ENCODE measurements at places on chromosomes 4 and X.

- no peak for DNase-seq
These were observed 123.9 kb downstream of the NAA11 start for GRCh38 chr4:79201971-79202370.

- DNase-seq: no peak
These were observed 738.2 kb downstream of the ARAP2 start for GRCh38 chr4:35506161-35506560.

- no peak for DNase-seq
These were observed 2.0 kb upstream of the PROM1 start for GRCh38 chr4:16085822-16086221.

DNA sequence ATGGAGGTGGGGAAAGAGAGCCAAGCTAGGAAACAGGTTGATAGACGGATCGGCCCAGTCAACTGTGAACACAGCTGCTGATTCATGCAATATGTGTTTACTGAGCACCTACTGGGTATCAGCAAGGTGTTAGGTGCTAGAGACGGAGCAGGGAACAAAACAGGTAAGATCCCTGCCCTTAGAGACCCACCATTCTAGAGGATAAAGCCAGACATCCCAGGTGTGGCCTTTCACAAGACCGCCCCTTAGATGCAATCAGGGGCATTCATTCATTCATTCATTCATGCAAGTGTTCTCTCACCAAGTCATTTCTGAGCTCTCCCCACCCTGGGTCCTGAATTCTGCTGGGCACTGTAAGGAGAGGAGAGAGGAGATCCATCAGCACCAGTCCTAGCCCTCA, 20.2 kb upstream of the MTM1 start:
- DNase-seq: no peak

DNA sequence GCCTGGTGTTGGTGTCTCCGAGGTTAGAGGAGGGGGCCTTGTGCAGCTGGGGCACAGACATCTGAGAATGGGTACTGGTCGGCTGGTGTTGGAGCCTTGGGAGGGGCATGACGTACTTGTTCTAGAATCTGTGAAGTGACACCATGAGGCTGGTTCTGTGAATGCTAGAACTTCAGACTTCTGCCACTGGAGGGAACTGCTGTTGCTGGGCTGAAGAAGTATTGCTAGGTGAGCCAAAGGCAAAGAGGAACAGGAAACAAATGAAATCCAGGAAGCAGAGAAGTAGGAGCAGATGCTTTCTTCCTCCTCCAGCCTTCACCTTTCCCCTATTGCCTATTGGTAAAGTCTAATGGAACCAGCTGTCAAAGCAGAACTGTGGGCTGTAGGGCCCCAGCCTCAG, 120.9 kb upstream of the DDIT4L start:
- DNase-seq: peak; percentile 39

DNA sequence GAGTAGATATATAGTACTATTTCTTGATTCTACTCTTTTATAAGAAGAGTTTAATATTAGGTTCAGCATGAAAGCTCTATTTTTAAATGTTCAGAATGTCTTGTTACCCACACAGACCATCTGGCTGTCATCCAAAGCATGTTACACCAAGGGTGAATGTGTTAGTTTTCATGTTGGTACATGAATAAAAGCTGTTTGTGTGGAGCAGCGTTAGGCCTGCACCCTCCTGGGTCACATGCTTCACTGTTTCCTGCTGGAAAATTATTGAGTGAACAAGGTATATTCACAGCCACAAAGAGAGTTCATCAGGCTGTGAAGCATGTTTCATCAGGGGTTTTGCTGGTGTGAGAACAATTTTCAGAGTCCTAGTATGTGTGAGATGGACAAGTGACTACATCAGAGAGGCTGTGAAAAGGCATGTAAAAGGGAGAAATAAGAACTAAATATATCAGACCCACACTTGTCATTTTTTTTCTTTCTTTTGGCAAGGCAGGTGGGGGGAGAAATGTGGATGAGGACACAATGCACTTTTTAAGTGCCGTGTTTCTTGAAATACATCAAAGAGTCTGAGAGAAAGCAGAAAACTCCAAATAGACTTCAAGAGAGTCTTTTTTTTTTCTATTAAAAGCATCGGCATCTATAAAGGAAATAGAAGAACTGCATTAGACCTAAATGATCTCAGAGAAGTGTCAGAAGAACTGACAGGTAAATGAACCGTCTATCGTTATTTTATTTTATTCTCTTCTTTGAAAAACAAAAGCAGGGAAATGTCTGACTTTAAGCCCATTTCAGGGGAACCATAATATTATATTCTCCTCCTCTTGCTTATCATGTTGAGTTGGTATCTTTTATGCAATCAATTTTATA, 2429.7 kb downstream of the PCDH7 start:
- no peak for DNase-seq

GRCh38 chr4:153332936-153333335, 11.6 kb upstream of the MND1 start:
- DNase-seq: no peak

DNA sequence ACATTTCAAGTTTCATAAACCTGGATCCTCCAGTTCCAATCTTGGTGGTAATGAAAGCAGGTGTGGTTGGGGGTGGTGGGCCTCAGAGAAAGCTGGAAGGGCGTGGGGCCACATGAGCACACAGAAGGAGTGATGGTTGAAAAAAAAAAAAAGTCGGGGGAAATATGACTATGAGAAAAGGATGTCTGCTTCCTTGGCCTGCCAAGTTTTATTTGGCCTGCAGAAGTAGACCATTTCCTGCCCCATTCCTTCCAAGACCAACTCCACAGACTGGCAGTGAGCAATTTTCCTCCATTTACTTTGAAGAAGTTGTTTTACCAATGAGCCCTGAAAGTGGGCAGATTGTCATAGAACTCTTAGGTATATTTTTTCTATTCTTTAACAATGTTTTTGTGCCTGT, 43.3 kb downstream of the LNX1 start:
- no peak for DNase-seq

Data from H9 (cell line).